ENCODE measurements at places on chromosomes 6 and 20.

- DNase-seq = no peak
Measured at GRCh38 chr20:39778847-39779604, 816.9 kb downstream of the DHX35 start.

- peak; percentile 63 for DNase-seq
Measured at GRCh38 chr20:5127204-5127858, 523 bp downstream of the CDS2 start.

- DNase-seq = no peak
Measured at GRCh38 chr20:7601431-7601830, 338.8 kb downstream of the HAO1 start.

- DNase-seq = peak; percentile 53
Measured at GRCh38 chr6:166313255-166314070, 5.3 kb upstream of the PRR18 start.

- DNase-seq = peak; percentile 7
Measured at GRCh38 chr6:142207265-142207877, 60.3 kb downstream of the VTA1 start.

DNA sequence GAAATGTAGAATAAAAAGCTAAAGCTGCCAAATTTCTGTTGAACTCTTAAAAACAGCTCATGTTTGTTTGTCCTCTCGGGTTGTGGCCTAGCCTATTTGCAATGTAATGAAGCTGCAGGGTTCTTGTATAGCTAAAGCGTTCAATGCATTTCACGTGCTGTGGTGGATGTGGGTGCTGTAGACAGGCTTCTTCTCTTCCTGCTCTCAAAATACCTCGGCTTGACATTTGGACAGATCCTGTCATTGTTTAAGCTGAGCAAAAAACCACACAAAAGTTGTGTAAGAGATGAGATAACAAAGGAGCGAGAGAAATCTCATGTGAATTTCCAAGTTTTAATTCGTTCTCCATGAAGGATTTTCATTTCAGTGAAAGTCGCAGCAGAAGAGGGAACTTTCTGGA is 196.3 kb upstream of the UST start:
- DNase-seq = no peak

DNA sequence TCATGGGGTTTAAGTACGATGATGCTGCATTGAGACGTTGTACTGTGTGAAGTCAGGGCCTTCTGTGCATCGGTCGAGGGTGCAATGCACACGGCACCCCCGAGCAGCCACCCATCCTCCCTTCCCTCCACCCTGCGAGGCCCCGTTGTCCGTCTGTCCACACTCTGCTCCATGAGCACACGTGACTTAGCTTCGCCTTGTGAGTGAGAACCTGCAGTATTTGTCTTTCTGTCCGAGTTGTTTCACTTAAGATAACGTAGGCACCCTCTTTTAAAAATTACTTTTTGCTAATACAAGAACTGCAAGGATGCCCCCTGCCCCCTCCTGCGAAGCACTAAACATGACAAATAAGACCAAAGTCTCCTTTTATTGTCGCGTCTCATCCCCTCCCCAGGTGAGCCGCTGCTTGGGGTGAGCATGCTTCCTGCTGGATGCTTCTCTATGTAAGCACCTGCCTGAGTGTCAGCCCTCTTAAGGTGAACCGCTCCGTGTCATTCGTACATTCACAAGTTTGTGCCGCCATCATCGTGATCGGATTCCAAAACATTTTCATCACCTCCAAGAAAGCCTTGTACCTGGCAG is 3.6 kb upstream of the RBBP8NL start:
- DNase-seq = no peak

DNA sequence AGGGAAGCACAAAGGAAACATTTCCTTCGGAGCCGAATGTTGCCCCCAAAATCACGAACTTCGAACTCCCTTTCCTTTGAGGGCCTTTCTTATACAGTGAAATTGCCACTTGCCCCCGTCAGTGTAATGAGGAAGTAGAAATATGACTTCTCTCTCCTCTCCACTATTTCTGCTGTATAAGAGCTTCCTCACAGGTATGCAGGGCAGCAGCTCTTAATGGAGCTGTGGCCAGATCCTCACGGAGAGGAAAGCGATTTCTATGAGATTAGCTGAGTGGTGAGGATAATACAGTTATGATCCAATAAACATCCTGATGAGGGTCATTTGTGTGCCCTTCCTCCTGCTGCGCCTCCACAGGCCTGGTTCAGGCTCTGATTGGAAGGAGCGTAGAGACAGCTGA is 10.8 kb upstream of the CPNE5 start:
- no peak for DNase-seq

DNA sequence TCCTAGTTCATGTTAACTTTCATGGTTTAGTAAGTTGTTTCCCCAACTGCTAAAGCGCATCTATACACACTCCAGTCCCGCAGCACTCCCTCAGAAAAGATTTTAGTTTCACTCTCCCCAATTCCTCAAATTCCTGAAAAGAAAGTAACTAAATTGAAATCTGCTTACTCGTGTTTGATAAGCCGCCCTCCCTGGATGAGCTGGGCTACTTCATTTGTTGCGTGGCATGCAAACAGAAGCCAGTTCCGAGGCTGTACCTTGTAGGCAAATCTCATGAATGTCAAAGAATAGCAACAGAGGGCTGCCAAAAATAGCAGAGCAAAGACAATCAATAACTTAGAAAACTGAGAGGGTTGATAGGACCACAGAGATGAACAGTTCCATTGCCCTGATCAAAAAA is 16.9 kb downstream of the MPC1 start:
- DNase-seq = no peak

DNA sequence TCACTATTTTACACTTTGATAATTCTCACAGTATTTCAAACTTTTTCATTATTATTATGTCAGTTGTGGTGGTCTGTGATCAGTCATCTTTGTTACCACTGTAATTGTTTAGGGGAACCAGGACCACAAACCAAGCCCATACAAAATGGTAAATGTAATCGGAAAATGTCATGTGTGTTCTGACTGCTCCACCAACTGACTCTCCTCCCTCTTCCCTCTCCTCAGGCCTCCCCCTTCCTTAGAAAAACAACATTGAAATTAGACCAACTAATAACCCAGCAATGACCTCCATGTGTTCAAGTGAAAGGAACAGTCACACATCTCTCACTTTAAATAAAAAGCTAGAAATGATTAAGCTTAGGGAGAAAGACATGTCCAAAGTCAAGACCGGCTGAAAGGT is 63.8 kb downstream of the GMDS start:
- no peak for DNase-seq

DNA sequence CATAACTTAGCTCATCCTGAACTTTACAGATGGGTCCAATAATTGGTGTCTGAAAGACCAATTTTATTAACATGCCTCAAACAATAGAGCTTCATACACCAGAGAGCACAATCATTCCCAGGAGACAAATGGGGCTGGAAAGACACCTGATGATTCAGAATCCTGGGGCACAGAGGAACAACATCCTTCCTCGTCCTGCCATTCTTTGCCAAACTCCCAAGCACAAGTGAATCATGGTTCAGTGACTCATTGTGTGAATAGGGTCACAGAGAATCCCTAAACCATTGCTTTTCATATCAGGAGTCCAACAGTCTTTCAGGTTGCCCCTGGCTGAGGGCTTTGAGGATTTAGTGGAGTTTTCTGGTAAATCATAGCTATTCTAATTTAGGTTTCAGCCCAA is 266.4 kb upstream of the BMP2 start:
- DNase-seq = no peak

- no peak for DNase-seq
Measured at GRCh38 chr6:44430326-44430725, 42.8 kb downstream of the CDC5L start.

DNA sequence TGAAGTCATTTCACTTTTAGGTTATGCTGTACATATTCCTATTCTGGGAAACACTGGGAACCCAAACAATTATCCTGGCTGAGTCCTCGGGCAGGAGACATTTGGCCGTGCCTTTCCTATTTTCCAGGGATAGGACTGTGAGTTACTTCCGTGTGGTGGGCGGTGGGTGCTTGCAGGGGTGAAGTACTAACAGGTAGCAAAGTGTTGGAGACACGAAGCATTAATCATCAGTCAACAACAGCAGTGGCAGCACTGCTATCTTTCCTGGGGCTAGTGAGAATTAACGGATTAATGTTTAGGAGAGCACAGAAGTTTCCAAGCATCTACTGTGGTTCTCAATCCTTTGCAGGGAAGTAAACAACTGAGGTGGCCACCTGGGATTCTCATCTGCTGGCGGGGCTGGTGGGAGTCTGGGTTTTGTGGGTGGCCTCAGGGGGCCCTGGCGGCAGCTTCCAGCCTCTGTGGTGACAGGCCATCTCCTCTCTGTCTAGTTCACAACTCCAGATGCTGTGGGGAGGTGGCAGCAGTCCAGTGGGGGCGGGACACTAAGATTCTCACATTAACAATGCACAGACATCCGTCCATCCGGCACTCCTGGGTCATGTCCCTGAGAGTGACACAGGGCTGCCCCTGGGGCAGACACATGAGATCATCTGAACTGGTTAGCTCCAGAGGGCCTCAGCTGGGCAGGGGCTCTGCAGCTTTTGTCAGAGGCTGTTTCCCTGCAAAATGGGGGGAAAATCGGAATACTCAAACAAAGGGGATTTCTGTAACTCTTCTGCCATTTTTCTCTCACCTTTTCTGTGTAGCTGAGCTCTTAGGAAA is 90.9 kb downstream of the GJA10 start:
- DNase-seq = no peak

DNA sequence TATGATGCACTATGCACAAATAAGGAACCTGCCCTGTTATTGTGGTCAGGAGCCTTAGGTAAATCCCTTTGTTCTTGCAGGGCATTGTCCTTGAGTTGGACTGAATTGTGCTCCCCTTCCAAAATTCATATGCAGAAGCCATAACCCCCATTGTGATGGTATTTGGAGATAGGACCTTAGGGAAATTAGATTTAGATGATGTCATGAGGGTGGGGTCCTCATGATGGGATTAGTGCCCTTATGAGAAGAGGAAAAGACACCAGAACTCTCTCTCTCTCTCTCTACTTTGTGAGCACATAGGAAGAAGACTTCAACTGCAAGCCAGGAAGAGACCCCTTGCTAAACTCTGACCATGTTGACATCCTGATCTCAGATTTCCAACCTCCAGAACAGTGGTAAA is 268.0 kb downstream of the LRFN2 start:
- no peak for DNase-seq

- no peak for DNase-seq
Measured at GRCh38 chr20:37748015-37748414, 54.2 kb downstream of the CTNNBL1 start.

GRCh38 chr6:12232339-12232738 is 57.8 kb upstream of the EDN1 start:
- no peak for DNase-seq

- no peak for DNase-seq
Measured at GRCh38 chr6:128240024-128240428, 280.4 kb downstream of the PTPRK start.

DNA sequence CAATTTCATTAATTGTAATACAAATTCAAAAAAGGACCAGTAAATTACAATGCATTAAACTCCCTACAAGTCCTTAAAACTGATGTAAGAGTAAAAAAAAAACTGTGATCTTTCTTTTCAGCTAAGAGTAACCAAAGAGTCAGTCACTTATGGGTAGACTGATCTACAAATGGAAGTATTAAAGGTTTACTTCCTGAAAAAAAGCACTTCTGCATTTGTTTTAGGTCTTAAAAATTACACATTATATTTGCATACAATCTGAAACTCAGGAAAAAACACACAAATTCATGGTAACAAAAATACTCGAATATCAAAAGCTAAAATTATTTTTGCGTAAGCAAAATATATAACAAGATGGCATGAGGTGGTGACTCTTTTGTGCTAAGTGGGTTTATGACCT is 23.5 kb downstream of the USP49 start:
- no peak for DNase-seq

DNA sequence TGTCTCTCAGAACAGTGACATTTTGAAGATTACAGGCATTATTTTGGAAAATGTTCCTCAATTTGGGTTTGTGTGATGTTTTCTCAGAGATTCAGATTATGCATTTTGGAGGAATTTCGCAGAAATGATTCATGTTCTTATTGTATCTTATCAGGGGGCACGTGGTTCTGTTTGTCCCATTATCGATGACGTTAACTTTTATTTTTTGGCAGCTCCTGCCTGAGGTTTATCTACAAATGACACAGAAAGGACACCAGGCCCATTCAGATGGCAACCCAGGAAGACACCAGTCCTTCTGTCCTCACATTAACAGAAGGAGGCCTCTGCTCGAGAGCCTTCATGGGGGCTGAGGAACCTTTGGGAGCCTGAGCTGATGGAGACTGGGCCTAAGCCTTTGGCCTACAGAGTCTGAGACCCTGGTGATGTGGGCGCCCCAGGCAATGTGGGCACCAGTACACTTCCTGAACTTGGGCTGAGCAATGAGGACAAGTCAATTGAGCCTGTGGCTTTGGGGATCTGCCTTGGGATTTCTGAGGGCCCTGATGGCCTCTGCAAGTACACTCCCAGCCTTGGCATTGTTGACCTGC is 41.2 kb upstream of the EZR start:
- no peak for DNase-seq

DNA sequence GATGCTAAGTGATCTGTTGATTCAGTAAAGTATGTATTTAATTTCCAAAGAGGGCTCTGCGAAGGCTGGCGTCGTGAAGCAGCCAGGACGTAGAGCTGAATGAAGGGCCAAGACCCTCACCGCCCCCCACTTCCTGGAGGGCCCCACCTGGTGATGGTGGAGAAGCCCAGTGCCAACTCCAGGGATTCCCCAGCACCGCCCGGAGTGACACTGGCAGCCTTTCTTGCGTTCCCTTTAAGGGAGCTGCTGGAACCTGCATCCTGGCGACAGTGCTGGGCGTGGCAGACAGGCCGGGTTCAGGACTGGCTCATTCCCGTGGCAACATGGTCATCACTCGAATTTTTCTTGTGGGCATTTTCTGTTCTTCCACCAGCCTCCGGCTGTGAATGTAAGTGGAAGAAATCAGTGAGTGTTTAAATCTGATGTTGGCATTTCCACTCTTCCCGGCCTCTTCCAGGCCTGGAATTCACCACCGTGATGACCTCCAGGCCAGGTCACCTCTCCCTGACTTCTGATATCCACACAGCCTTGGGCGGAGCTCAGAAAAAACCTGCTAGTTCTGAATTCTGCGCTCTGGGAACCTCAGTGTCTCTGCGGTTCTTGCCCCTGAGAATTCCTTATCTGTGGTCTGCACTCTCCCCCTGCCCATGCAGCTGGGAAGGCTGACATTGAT is 57.4 kb upstream of the DACT2 start:
- DNase-seq = no peak

DNA sequence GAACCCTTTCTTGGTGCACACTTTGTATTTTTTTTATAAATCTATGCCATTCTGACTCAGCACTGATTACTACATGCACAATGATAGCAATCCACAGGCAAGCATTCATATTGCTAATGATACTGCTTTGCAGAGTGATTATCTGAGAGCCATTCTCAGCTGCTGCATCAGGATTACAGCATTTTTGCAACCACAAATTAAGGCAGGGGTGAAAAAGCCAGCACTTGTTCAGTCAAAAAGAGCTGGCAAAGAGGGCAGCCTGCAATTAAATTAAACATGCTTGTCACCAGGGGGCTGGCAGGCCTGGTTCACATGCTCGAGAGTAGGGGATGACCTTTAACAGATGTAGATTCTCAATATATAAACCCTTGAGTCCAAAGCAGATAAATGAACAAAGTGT is 40.7 kb upstream of the SLC17A4 start:
- no peak for DNase-seq
